ENCODE measurements at places on chromosomes 2 and 18.

DNA sequence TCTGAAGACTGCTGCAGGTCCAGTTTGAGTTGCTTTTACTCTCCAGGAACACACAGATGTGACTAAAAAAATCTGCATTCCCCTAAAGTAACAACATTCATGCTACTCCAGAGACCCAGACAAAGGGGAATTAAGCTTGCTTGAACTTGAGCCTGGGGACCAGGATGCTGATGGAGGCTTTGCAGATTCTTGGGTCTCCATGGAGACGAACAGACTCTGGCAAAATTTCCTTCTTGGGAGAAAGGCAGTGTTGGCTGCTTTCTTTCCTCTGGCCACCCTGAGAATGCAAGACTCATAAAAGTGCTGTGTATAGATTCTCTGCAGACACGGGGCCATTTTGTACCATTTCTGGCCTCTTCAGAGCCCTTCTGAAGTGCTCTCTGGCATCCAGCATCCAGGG, 112.0 kb downstream of the ACTR3 start:
- no peak for DNase-seq

GRCh38 chr18:73520229-73520628, 627.4 kb downstream of the FBXO15 start:
- DNase-seq, result no peak

DNA sequence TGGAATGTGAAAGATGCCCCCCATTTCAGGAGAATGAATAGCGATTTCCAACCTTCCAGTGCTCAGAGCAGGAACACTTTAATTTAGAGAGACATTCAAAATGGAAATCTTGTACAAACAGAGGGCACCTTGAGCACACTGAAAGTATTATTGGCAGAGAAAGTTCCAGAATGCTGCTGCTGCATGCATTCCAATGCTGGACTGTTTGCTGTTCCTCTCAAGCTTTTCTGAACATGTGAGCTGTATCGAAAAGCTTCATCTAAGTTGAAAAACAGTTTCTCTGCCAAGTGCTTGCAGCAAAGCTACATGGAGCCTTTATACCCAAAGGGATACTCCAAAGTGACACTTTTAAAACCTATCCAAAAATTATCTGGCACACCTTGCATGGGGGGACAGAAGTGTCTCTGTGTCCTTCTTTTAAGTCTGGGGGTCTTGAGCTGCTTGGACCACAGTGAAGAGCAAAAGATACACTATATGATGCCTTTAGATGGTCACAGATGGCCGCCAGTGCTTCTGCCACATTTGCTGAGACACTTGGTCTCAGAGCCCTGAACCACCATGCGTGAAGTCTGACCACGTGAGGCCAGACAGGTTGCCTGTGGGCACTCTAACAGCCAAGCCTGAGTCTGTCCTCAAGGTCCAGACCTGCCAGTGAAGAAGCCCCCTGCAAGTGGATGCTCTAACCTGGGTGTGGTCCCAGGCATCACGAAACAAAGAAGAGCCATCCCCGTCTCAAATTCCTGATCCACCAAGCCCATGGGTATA, 18.8 kb downstream of the UXS1 start:
- DNase-seq, result no peak

DNA sequence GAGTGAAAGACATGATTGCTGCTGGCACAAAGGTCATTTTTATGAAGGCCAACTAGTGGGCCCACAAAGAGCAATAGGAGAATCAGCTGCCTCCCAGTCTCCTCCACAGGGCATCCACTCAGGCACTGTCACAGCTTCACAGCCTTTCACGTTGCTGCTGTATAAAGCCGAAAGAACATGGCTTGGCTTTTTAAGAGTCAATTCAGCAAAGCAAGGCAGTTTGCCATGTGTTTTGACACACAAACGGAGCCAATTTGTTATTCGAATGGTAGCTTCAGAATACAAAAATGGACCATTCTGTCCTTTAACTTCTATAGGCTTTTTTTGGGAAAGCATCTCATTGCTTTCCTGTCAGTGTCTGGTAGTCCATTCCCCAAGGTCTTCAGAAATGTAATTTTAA, 283.4 kb upstream of the PARD3B start:
- DNase-seq, result no peak

- DNase-seq, result no peak
Measured at GRCh38 chr2:43341959-43342757, 115.8 kb upstream of the ZFP36L2 start.

DNA sequence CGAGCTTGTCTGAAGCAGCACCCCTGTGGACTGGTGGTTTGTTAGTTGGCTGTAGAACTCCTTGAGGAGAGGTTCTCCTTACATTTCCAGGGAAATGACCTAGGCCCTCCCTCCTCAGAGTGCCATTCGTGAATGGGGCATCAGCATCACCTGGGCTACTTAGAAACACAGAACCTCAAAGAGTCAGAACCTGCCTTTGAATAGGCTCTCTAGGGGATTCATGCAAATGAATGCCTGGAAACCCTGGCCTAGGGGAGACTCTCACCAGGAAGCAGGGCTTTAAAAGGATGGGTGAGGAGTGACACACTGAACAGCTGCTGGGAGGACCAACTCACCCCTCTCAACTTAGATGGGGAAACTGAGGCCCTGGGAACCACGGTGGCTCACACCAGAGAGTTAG, 2.1 kb upstream of the MOCOS start:
- DNase-seq, result no peak

- no peak for DNase-seq
Measured at GRCh38 chr2:229059331-229060033, 211.6 kb downstream of the PID1 start.

- no peak for DNase-seq
Measured at GRCh38 chr2:219448099-219448775, 13.6 kb downstream of the SPEG start.

- DNase-seq, result no peak
Measured at GRCh38 chr2:173221937-173222594, 132.6 kb upstream of the CDCA7 start.

GRCh38 chr2:57908736-57909161, 137.9 kb upstream of the VRK2 start:
- no peak for DNase-seq

DNA sequence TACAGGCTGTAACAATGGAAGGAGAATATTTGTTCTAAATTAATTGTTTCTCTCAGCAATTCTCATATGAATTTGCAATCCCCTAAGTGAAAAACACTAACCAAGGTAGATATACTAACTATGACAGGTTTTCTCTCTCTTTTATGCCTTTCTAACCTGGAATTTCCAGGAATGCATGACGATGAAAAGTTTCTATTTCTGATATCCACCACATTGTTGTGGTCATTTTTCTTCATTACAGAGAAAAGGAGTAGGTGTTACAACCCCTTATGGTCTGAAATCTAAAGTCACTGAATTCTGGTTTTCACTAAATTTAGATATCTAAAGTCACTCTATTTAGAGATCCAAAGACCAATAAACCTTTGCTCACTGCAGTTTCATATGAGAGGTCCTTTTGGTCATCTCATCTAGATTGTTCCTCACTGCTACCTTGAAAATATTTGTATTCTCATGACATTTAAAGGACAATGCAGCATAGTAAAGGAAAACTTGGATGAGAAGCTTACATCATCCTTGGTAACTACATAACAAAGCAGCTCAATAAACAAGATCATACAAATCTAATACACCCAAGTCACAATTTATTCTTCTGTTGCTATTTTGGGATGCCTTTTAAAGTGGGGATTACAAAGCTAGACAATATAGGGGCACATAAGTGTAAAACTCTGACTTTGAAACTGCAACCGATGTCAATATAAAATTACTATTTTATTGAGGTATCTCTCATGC, 85.8 kb downstream of the TCF4 start:
- no peak for DNase-seq

GRCh38 chr18:48545757-48546321, 7.0 kb downstream of the CTIF start:
- no peak for DNase-seq

- DNase-seq, result no peak
Measured at GRCh38 chr2:67032076-67032475, 365.1 kb upstream of the ETAA1 start.

DNA sequence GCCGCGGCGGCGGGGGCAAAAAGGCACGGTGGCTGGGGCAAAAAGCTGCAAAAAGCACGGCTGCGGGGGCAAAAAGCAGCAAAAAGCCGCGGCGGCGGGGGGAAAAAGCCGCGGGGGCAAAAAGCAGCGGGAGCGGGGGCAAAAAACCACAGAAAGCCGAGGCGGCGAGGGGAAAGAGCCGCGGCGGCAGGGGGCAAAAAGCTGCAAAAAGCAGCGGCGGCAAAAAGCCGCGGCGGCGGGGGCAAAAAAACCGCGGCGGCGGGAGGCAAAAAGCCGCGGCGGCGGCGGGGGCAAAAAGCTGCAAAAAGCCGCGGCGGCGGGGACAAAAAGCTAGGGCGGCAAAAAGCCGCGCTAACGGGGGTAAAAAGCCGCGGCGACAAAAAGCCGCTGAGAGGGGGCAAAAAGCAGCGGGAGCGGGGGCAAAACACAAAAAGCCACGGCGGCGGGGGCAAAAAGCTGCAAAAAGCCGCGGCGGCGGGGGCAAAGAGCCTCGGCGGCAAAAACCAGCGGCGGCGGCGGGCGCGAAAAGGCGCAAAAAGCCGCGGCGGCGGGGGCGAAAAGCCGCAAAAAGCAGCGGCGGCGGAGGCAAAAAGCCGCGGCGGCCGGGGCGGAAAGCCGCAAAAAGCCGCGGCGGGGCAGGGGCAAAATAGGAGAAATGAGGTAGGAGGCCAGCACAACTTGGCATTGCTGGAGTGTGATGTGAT, 123.4 kb downstream of the ANKRD30BL start:
- no peak for DNase-seq

- no peak for DNase-seq
Measured at GRCh38 chr2:23756593-23757292, 170.2 kb downstream of the ATAD2B start.
